ENCODE measurements at places on chromosomes 5 and 9.

- DNase-seq = no peak
Measured at GRCh38 chr9:38390851-38391250, 1.7 kb upstream of the ALDH1B1 start.

- DNase-seq = no peak
Measured at GRCh38 chr5:131672776-131673175, 37.7 kb upstream of the RAPGEF6 start.

- DNase-seq = no peak
Measured at GRCh38 chr5:30894811-30895210, 298.7 kb upstream of the CDH6 start.

- no peak for DNase-seq
Measured at GRCh38 chr9:12680341-12680740, 12.8 kb upstream of the TYRP1 start.

DNA sequence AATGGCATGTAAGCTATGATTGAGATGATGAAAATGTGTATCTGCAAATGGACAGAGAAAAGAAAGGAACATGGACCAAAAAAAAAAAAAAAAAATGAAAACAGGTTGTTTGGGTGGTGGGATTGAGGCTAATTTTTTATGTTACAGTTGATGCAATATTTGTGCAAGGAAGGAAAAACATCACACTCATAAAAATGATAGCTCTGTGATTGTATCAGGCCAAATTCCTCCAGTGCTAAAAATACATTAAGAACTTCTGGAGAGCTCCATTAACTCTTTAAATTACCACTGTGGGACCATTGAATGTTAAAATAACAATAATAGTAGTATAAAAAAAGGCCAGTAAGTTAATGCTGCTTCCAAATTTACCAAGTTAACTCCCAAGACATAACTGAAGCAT is 79.5 kb upstream of the MSX2 start:
- DNase-seq = no peak

GRCh38 chr9:104386425-104387069 is 117.5 kb upstream of the OR13F1 start:
- no peak for DNase-seq

DNA sequence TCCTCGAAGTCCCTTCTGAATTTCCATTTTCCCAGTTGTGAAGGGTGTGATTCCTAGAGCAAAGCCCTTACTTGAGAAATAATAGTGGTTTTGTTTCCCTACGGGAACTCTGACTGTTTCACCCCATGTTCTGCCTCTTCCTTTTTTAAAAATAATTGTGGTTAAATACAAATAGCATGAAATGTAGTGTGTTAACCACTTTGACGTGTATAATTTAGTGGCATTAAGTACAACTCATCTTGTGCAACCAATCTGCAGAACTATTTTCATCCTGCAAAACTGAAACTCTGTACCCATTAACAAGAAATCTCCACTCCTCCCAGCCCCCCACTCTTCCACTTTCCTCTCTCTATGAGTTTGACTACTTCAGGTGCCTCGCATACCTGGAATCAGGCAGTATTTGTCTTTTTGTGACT is 35.6 kb upstream of the HAND1 start:
- no peak for DNase-seq

- no peak for DNase-seq
Measured at GRCh38 chr5:145903867-145904266, 31.1 kb upstream of the GRXCR2 start.

DNA sequence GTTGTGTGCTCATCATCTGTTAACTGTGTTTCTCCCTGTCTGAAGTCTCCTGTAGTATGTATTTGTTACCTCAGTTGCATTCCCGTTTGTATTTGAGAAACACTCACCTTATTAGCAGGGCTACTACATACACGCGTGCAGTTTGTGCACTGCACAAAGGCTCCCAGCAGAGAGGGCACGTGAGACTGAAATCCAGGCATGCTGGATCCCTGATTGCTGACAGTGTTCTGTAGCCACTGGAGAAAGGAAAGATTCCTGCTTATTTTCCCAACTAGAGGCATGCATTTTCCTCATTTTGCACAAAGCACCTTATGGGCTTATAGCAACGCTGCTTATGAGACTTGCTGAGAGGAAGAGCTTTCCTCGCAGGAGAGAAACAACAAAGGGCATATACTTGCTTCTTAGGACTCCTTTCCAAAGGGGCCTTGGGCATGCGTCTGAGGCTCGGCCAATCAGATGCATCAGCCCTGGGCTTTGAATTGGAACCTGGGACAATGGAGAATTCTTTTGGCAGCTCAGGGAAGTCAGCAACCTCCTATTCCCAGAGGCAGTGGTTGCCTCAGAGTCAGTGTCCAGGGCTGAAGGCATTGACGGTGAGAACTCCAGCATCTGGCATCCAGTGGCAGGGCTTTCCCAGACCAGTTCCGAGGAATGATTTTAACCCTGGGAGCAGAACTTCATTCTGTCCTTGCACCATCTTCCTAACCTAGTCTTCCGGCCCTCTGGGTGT is 9.9 kb upstream of the MEGF10 start:
- no peak for DNase-seq

DNA sequence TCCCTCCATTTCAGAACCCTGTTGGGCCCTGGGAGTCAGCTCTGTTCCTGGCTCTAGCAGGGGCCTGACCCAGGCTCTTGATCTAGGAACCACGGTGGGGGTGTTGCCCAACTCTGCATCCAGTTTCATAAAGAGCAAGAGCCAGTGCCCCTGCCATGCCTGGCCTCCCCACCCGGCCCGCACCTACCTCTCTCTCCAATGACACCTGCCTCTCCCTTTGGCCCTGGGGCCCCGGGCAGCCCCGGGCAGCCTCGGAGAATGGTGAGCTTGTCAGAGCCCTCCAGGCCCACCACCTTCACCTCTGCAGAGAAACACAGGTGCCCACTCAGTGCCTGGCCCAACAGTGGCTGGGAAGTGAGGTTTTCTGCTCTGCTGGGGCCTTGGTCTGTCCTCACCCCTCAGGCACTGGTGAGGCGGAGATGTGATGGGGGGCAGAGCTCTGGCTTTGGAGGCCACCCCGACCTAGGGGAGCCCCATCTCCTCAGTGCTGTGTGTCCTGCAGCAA is 1.5 kb downstream of the FCN1 start:
- no peak for DNase-seq

- no peak for DNase-seq
Measured at GRCh38 chr9:34996905-34997279, 7.3 kb downstream of the DNAJB5 start.

GRCh38 chr9:76004526-76004925 is 114.1 kb downstream of the PCSK5 start:
- DNase-seq = no peak

DNA sequence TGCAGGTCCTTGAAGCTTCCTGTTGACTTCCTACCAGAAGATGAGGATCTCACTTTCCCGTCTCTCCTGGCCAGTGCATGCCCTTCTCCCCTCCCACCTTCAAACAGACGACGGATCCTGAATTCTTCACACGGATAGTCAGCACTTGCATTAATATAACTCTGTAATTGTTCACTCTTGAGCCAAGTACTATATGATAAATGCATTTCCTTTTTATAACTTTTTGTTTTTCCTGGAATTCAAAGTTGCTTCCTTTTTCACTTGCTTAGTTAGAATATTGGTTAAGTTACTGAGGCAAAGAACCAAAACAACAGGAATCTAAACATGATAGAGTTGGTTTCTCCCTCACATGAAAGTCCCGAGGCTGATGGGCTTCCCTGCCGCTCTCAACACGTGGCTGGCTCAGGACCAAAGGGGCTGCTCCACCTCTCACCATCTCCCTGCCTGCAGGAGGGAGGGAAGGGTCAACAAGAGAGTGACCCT is 20.2 kb upstream of the EGFL7 start:
- DNase-seq = no peak

GRCh38 chr9:99635032-99635431 is 186.7 kb upstream of the NR4A3 start:
- no peak for DNase-seq

- no peak for DNase-seq
Measured at GRCh38 chr5:35319333-35320002, 89.2 kb upstream of the PRLR start.

GRCh38 chr9:34989946-34990635 is 546 bp downstream of the DNAJB5 start:
- no peak for DNase-seq

- no peak for DNase-seq
Measured at GRCh38 chr5:17123010-17123409, 94.4 kb upstream of the BASP1 start.

GRCh38 chr5:167934551-167934971 is 356.9 kb upstream of the WWC1 start:
- DNase-seq = no peak

DNA sequence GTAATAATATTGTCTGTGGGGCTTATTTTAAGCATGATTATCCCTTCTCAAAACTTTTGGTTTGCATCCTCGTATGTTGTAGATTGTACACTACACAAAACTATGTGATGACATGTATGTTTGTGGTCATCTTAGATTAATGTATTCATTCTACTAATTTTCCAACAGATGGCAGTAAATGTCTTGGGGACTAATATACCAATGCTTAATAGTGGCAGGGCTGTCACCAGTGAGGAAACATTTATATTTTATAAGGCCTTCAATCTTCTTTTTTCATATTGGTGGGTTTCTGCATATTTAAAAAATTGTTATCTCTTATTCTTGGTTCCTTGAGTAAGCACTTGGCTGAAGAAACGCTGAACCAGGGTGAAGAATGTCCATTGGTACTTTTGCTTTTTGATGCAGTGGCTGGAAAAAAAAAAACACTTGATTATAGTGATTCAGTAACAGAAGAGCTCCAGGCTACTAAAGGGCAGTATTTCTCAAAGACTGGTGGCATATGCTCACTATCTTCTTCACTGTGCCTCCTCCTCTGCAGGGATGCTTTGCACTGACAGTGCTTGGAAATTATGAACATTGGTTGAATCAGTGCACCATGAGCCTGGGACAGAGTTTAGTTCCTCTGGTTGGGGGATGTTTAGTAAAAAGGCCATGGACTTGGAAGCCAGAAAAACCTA is 530.3 kb downstream of the RASEF start:
- no peak for DNase-seq

DNA sequence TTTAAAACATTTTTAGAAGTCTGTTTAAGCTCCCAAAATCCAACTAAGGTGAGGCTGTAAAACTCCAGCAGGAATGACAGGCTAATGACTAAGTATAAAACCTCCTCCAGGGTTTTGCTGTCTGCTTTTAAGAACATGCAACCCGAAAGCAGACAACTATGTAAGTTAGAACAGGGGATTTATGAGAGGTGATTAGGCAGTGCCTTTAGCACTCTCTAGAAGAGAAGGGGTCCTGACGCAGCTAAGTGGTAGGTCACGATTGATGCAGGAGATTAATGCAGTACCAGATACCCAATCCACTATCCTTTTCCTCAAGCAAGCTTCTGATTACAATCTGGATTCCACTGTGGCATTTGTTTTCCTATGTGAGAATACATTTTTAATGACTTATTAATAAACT is 25.9 kb downstream of the HOMER1 start:
- DNase-seq = no peak

GRCh38 chr5:143524338-143524945 is 121.0 kb upstream of the NR3C1 start:
- no peak for DNase-seq

GRCh38 chr5:112742424-112742823 is 4.7 kb downstream of the APC start:
- DNase-seq = no peak

GRCh38 chr9:135501261-135502167 is 1.0 kb downstream of the MRPS2 start:
- DNase-seq = no peak

DNA sequence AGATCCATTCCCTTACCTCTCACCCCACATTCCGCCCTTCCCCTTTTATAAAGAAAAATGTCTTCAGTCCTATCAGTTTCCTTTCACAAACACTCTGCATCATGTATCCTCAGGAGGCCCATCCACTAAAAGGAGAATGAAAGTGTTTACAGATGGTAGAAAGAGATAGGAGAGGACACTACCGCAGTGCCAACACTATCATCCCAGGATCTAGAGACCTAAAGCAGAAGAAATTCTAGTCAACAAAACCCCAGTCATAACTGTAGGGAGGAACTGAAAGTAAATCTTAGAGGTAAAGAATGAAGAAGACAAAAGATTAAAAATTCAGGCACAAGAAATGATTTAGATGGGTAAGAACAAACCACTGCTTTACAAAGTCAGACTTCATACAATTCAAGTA is 114.1 kb downstream of the MLLT3 start:
- no peak for DNase-seq

All from stimulated activated CD8-positive, alpha-beta memory T cell treated with anti-CD3 and anti-CD28 coated beads, Interleukin-4, amount 100 ng/mL, for 1 hour (primary cell).